Activated CD4-positive, alpha-beta memory T cell treated with anti-CD3 and anti-CD28 coated beads for 36 hours (primary cell): ENCODE measurements at places on chromosomes 3 and 15. TPM values are rescaled to one million over a fixed set of nuclear protein-coding genes. Genes with fewer than 3 reads are reported as not detected.

Gene C3orf62
- total RNA-seq, result 2.8 TPM

Gene HDC
- 0.87 TPM for total RNA-seq

Gene GTF2E1
- 19.8 TPM for total RNA-seq

Gene PLS1
- total RNA-seq, result 5.7 TPM

Gene ZDHHC19
- not detected for total RNA-seq

Gene SLC22A14
- not detected for total RNA-seq

Gene SELENOT
- 111 TPM for total RNA-seq

Gene SV2B
- total RNA-seq, result 0.05 TPM

Gene GOLGA6A
- not detected for total RNA-seq

Gene MEX3B
- 0.82 TPM for total RNA-seq

GRCh38 chr3:63128380-63128779 lies 149.7 kb upstream of the SYNPR start:
- H3K4me1 ChIP-seq, result no peaks in the 10 kb centered on the region
- H3K36me3 ChIP-seq, result no peaks in the 10 kb centered on the region
- H3K27ac ChIP-seq, result no peak overlapping the region
- H3K27me3 ChIP-seq, result no peaks in the 10 kb centered on the region
- DNase-seq, result no peak

GRCh38 chr3:852033-852432 lies 240.8 kb upstream of the CNTN6 start:
- no peaks in the 10 kb centered on the region for H3K4me1 ChIP-seq
- no peaks in the 10 kb centered on the region for H3K27me3 ChIP-seq
- no peaks in the 10 kb centered on the region for H3K36me3 ChIP-seq
- H3K4me3 ChIP-seq, result no peak overlapping the region

GRCh38 chr15:44647036-44647435 lies 16.4 kb downstream of the SPG11 start:
- H3K27me3 ChIP-seq, result no peaks in the 10 kb centered on the region
- peaks cover 47% of the 10 kb centered on the region for H3K4me1 ChIP-seq
- no peak for DNase-seq

DNA sequence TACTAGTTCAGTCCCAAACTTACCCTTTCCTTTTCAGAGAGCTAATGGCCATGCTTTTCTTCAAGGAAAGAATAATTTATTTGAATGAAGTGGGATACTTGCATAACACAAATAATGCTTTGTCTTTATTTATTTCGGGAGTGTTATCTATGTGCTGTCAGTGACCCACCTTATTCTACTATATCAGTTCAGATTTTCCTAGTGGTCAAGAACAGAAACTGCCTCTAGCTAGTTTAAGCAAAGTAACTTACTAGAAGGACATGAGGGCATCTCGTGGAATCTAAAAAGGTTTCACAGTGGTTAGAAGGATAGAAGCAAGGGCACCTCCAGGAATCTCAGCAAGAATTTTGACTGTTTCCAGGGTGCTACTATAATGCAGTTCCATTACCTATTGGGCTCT lies 3.8 kb upstream of the TIMMDC1 start:
- H3K27me3 ChIP-seq, result no peaks in the 10 kb centered on the region
- H3K36me3 ChIP-seq, result peaks cover 22% of the 10 kb centered on the region
- no peak overlapping the region for H3K4me3 ChIP-seq
- DNase-seq, result no peak

- no peaks in the 10 kb centered on the region for H3K36me3 ChIP-seq
- no peaks in the 10 kb centered on the region for H3K4me1 ChIP-seq
- no peak overlapping the region for H3K4me3 ChIP-seq
- no peak overlapping the region for H3K27ac ChIP-seq
- no peak for DNase-seq
- H3K27me3 ChIP-seq, result no peaks in the 10 kb centered on the region
Observed at GRCh38 chr3:127206611-127207516, 13.9 kb downstream of the PRR23E start.

DNA sequence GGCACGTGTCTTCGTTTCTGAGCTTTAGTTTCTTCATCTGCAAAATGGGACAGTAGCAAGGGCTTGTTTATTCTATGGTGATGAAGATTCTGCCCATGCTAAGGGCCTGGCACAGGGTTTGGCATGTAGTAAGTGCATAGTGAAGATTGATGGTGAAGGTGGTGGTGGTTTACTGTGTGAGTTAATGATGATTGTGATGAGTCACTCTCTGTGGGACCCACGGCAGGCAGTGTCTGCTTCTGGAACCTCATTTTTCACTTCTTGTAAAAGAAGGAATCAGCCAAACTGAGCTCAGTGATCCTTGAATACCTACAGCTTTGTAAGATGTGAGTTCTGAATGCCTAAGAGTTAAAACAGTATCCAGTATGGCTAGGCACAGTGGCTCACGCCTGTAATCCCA lies 86.2 kb upstream of the LRTM1 start:
- no peaks in the 10 kb centered on the region for H3K4me1 ChIP-seq
- no peak for DNase-seq
- no peak overlapping the region for H3K4me3 ChIP-seq
- H3K27me3 ChIP-seq, result no peaks in the 10 kb centered on the region
- no peak overlapping the region for H3K27ac ChIP-seq

- H3K36me3 ChIP-seq, result no peaks in the 10 kb centered on the region
- H3K4me1 ChIP-seq, result peaks cover 7% of the 10 kb centered on the region
- no peak overlapping the region for H3K27ac ChIP-seq
Observed at GRCh38 chr15:100760357-100760903, 119.2 kb upstream of the ALDH1A3 start.

GRCh38 chr15:98853617-98854420 lies 153.8 kb downstream of the PGPEP1L start:
- H3K36me3 ChIP-seq, result no peaks in the 10 kb centered on the region
- no peak for DNase-seq
- H3K27me3 ChIP-seq, result no peaks in the 10 kb centered on the region
- peak overlapping the region; percentile 96 for H3K27ac ChIP-seq
- peak overlapping the region; percentile 86 for H3K4me3 ChIP-seq
- H3K4me1 ChIP-seq, result peaks cover 44% of the 10 kb centered on the region

GRCh38 chr15:73839699-73840377 lies 33.5 kb upstream of the TBC1D21 start:
- no peak overlapping the region for H3K4me3 ChIP-seq
- peaks cover 15% of the 10 kb centered on the region for H3K27me3 ChIP-seq
- H3K36me3 ChIP-seq, result no peaks in the 10 kb centered on the region
- DNase-seq, result no peak
- H3K27ac ChIP-seq, result no peak overlapping the region

DNA sequence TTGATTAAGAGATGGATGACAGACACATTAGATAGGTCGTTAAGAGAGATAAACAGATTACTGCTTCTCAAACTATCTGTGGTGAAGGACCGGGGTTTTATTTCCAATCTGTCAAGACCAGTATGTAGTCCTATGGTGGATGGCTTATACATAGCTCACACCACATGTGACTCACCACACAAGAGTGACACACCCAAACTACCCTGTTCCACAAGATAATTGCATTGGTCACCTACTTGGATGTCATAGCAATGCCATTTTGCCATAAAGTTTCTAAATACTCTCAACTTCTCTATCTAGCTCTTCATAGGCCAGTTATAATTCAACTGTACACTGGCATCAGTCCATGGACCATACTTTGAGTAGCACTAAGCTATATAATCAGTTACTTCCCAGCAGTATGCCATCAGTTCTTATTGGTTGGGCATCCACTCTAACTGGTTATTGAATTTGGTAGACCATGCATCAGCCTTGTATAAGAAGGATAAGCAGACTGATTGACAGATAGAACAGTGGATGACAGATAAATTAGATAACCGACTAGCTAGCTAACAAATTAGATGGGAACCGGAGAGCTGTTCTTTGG lies 11.6 kb downstream of the WWTR1 start:
- no peaks in the 10 kb centered on the region for H3K36me3 ChIP-seq
- H3K4me3 ChIP-seq, result no peak overlapping the region
- no peak overlapping the region for H3K27ac ChIP-seq
- no peaks in the 10 kb centered on the region for H3K4me1 ChIP-seq
- DNase-seq, result no peak
- H3K27me3 ChIP-seq, result peaks cover 7% of the 10 kb centered on the region

GRCh38 chr3:143988306-143988705 lies 16.7 kb downstream of the DIPK2A start:
- peaks cover 9% of the 10 kb centered on the region for H3K4me1 ChIP-seq
- H3K4me3 ChIP-seq, result no peak overlapping the region
- no peak for DNase-seq
- peaks cover 22% of the 10 kb centered on the region for H3K36me3 ChIP-seq
- no peaks in the 10 kb centered on the region for H3K27me3 ChIP-seq
- no peak overlapping the region for H3K27ac ChIP-seq

DNA sequence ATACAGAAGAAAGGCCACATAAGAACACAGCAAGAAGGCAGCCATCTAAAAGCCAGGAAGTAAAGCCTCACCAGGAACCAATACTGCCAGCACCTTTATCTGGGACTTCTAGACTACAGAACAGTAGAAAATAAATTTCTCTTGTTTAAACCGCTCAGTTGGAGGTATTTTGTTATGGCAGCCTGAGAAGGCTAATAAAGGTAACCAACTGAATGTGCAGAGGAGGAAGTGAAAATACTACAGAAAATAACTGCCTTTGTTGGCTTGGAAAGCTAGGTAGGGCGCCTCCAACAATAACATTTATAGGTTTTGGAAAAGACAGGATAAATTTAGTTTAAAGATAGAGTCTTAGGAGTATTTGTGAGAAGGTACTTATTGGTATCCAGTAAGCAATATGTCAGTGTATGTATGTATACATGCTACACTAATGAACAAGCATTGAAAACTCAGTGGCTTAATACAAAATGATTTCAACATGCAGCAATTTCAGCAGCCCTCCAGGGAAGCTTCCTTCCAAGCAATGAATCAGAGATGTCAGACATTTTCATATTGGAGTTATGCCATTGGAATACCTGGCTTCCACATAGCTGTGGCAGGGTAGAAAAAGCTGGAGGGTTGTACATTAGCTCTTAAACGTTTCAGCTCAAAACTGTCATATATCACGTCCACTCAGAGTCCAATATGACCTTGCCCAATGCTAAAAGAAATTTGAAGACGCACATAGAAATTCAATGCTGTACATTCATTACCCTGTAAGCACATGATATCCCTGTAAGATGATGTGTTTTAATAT lies 48.9 kb downstream of the ZBBX start:
- no peaks in the 10 kb centered on the region for H3K36me3 ChIP-seq
- no peak for DNase-seq
- no peak overlapping the region for H3K4me3 ChIP-seq
- H3K27me3 ChIP-seq, result no peaks in the 10 kb centered on the region
- no peaks in the 10 kb centered on the region for H3K4me1 ChIP-seq
